Stimulated activated CD8-positive, alpha-beta memory T cell treated with anti-CD3 and anti-CD28 coated beads, Interleukin-4, amount 100 ng/mL, for 4 hours (primary cell): ENCODE measurements at places on chromosomes 2 and 18.

- DNase-seq: no peak
Measured at GRCh38 chr2:12293874-12294273, 422.9 kb upstream of the TRIB2 start.

DNA sequence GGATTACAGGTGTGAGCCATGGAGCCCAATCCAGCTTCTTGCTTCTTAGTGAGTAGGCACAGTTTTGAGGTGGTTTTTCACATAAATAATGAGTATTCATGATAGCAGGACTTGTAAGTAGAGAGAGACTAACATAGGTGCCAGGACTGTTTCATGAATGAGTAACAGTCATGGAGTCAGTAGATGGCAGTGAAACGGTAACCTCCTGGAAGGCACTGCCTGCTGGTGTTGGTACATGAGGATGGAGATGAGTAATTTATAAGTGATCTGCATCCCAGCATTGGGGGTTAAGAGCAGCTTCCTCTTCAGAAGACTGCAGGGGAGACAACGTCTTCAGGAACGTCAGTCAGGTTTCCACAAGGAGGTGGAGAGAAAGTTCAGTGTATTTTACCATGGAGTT lies 143.8 kb downstream of the HAUS1 start:
- no peak for DNase-seq

- DNase-seq: no peak
Measured at GRCh38 chr18:76346490-76347130, 148.4 kb downstream of the ZNF516 start.

- no peak for DNase-seq
Measured at GRCh38 chr2:106664669-106665068, 177.5 kb downstream of the CD8B2 start.

GRCh38 chr2:30301551-30301950 lies 70.2 kb downstream of the LBH start:
- no peak for DNase-seq

- no peak for DNase-seq
Measured at GRCh38 chr2:176285321-176285720, 16.1 kb downstream of the MTX2 start.

GRCh38 chr2:238649936-238650518 lies 197.9 kb upstream of the TWIST2 start:
- no peak for DNase-seq
